ENCODE measurements at places on chromosomes 2 and 18.

DNA sequence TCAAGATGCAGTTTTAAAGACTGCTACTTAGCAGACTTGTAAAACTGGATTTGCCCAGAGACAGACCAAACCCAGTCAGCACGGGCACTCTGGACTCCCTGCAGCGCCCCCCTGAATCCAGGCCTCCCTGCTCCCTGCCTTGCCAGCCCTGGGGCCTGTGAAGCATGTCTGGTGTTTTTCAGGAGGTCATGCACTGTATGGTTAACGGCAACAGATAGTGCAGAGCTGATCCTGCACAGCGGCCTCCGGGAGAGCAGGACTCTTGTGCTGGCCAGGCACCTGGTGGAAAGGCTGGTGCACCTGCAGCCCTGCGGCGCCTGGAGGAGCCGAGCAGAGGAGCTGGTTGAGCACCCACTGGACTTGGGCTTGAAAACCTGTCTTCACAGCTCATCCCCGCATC, 30.4 kb downstream of the HDAC4 start:
- DNase-seq = no peak

DNA sequence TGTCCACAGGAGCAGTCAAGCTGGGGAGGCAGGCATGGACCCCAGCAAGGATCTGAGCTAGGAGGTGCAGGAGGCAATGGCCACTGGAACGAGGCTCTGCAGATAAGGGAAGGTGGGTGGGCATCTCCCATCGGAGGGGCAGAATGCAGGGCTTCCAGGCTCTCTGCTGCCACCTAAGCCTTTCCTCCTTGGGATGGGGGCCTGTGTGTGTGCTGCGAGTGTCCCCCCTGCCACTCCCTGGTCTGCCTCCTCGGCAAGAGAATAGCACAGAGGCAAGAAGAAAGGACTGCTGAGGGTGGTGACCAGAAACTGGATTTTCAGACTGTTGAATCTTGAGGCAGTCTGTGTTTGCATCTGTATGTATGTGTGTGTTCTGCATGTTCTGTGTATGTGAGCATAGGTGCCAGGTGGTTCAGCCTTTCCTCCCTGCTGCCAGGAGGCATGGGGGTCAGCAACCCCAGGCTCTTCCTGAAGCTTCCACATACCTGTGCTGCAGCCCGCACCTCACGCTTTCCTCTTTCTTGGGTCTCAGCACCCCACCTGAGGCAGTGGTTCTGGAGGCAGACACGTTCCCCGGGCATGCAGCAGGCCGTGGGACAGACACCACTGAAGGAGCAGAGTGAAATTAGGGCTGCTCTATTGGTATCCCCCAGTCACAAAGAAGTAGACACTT, 86.7 kb downstream of the EPAS1 start:
- DNase-seq = no peak

DNA sequence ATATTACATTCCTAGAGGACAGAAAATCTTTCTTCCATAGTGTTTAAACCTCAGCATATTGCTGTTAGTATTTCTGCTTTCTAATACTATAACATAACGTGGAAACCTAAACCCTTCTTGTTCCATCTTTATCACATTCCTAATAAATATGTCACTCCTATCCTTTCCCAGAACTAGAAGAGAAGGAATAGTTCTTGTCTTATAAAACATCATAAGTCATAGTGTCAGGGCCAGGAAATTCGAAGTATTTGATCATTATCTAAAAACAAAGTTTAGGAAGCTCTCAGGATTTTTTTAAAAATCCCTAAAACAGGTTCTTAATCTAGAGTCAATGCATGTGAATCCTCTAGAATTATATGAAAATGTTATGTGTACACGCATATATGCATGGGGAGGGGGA, 2.0 kb downstream of the NHEJ1 start:
- DNase-seq = no peak

GRCh38 chr2:105655244-105655643, 89.5 kb upstream of the NCK2 start:
- no peak for DNase-seq

DNA sequence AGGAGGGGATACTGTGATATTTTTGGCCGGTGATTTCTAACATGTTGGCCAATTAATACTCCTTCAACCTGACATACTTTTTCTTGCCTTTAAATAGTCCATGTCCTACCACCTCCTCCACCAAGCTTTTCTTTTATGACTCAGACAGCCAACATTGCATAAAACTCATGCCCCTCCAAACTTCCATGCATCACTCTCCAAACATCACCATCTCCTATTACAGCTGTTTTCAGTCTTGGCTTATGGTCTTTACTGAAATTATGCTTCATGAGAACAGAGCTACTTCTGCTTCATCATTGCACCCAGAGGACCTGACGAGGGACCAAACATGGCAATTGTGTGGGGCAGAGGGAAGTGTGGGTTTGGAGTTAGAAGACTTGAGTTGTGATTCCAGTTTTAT, 305.4 kb downstream of the LPIN1 start:
- DNase-seq = no peak

DNA sequence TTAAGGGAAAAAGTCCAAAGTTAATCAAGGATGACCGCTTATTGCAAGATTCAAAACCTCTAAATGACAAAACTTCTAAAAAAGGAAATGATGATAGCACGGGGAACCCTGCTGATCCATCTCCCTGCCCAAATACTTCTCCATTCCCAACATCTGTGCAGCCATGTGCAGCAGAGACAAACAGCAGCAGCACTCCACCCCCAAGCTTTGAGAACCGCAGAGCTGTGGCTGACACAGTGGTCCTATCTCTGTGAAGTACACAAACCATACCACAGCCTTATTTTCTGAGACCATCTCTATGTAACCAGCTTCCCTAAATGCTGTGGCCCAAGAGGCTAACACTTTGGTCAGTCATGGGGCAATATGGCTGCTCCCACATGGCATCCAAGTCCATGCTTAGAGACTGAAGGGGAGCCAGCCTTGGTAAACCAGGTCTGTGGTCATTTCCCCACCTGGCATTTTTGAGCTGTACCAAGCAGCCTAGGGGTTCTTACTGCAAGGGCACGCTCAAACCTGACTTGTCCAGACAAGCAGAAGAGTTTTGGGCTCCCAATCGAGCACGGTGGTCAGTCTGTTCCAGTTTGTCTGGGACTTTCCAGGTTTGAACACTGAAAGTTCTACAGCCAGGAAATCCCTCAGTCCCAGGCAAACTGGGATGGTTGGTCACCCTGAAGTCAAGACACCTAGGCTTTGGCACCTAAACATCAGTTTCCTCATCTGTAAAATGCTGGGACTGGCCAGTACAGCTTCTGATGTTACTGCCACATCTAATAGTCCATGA, 17.1 kb upstream of the NFE2L2 start:
- DNase-seq = no peak

DNA sequence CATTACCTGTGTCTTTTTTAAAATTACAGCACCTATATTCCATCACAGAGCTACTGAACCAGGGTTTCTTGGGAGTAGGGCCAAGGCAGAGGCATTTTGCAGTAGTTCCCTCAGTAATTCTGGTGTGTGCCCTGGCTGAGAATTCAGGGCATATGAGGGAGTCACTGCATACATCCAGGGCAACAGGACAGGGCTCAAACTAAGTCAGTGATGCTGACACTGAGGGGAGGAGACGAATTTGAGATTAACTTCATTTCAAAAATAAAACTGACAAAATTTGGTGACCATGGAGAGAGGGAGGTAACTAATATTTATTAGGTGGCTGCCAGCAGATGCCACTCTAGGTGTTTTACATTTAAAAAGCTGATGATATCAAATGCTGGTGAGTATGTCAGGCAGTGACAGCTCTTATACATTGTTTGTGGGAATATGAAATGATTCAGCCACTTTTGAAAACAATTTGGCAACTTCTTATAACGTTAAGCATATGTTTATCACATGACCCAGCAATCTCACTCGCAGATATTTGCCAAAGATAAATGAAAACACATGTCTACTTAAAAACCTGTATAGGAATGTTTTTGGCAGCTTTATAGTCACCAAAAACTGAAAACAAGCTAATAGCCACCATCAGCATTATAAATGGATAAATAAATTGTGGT, 20.3 kb downstream of the STRADB start:
- DNase-seq = no peak

- peak; percentile 58 for DNase-seq
Observed at GRCh38 chr2:194602750-194603149, 1054.3 kb upstream of the SLC39A10 start.

DNA sequence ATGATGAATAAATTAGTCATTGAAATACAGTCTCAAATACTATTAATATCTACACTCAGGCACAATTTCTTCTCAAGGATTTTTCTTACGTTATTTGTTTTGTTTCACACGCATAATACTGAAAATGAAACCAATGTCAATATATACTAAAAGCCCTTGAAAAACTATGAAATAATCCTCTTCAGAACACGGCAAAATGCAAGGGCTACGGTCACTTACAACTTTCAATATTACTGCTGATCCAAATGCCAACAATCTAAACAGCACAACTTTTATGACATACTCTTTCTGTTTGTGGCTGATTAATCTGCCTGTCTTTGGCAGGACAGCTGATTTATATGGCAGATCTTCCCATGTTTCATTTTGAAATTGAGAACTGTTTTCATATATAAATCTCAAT, 68.3 kb downstream of the LRPPRC start:
- no peak for DNase-seq

GRCh38 chr2:214297423-214297822, 113.4 kb upstream of the VWC2L start:
- no peak for DNase-seq

- peak; percentile 80 for DNase-seq
Observed at GRCh38 chr2:221572821-221573429, 821 bp upstream of the EPHA4 start.

DNA sequence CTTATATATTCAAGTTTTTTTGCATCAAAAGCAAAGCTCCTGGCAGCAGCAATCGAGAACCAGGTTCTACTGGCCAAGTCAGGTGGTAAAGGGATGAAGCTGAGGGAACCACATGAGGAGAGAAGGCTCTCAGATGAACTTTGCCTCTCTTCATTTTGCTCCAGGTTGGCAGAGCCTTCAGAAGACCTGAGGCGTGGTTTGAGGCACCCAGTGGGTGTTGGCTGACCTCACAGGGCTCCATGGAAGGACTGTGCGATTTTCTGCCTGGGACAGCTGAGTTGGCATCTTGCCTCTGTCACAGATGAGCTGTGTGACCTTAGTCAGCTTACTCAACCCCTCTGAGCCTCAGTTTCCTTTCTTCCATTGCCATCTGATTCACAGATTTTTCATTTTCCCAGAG, 89.0 kb downstream of the INSIG2 start:
- no peak for DNase-seq

DNA sequence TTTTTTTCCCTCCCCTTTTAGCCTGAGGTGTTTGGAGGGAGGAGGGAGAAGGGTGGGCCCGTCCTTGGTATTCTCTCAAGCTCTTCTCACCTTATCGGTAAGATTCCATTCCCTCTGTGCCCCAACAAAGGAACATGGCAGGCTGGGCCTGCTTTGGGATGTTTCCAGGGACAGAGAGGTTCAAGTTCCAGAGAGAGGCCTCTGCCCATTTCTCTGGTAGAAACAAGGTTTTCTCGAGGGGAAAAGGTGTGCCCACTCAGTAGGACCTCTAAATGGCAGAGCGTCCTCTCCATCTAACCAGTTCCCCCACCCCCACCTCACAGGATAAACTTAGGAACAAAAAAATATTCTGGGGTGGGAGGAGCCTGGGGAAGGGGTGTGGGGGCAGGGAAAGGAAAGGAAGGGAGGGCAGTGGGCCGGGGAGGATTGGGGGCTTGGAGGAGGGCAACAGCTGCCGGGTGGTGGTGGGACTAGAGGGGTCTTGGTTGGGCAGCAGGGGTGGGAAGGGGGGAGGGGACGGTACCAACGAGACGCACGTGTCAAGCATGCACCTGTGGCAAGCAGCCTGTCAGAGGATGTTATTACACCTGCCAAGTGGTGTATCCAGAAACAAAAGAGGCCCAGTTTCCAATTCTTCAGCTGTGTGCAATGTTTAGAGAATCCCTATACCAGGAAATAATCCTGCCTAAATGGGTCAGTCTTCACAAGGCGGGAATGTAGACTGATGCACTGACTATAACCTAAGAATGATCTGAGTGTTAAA, 2.1 kb downstream of the PCBP1 start:
- DNase-seq = peak; percentile 90

GRCh38 chr2:41194230-41194629, 742.3 kb upstream of the SLC8A1 start:
- no peak for DNase-seq

GRCh38 chr18:3554091-3554601, 104.2 kb downstream of the TGIF1 start:
- peak; percentile 62 for DNase-seq

- no peak for DNase-seq
Observed at GRCh38 chr2:86512034-86512433, 51.2 kb downstream of the CHMP3 start.

GRCh38 chr2:148876202-148876594, 1.2 kb downstream of the KIF5C start:
- DNase-seq = peak; percentile 42

DNA sequence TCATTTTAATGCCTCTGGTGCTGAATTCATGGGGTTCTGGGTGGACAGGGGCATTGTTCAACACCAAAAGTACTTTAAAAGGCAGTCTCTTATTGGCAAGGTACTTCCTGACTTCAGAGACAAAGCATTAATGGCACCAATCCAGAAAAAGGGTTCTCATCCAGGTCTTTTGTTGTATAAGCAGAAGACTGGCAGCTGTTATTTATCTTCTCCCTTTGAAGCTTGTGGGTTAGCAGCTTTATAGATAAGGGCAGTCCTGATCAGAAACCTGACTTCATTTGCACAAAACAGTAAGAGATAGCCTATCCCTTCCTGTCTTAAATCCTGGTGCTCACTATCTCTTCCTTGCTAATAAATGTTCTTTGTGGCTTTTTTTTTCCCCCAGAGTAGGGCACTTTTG, 68.8 kb downstream of the VPS54 start:
- peak; percentile 44 for DNase-seq

DNA sequence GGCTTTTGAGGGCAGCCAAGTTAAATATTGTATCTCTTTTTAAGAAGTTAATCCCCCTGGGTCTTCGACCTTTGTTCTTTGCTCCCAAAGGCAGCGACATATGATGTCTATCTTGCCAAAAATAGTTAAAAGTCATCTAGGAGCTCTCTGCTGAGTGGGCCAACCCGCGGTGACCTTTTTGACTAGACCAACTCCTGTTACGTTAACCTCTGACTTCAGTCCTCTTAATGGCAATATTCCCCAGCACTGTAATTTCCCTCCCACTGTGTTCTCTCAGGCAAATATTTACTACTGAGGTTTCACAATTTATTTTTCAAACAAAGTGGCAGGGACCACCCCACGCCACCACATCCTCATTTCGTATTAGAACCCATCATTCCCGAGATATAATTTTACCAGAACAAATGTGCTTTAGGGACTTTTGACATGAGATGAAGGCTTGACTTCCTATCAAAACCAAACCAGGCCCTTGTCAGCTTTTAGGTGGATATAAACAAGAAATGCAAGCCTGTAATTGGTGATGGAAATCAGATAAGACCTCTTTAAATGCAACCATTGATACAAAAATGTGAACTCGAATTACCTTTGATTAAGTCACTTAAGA, 764.7 kb downstream of the SATB2 start:
- no peak for DNase-seq

- no peak for DNase-seq
Observed at GRCh38 chr2:120929829-120930228, 194.2 kb downstream of the GLI2 start.

- no peak for DNase-seq
Observed at GRCh38 chr2:198062826-198063225, 258.4 kb downstream of the PLCL1 start.

All from DMS53 (cell line).